Osteocyte (in vitro differentiated cells): ENCODE measurements at places on chromosomes 5 and 9. TPM values are rescaled to one million over a fixed set of nuclear protein-coding genes. Genes with fewer than 3 reads are reported as not detected.

GRCh38 chr9:125235804-125236519 lies 5.2 kb downstream of the HSPA5 start:
- H3K27me3 ChIP-seq = no peaks in the 10 kb centered on the region
- peak overlapping the region; percentile 89 for H3K4me3 ChIP-seq
- DNase-seq = no peak

DNA sequence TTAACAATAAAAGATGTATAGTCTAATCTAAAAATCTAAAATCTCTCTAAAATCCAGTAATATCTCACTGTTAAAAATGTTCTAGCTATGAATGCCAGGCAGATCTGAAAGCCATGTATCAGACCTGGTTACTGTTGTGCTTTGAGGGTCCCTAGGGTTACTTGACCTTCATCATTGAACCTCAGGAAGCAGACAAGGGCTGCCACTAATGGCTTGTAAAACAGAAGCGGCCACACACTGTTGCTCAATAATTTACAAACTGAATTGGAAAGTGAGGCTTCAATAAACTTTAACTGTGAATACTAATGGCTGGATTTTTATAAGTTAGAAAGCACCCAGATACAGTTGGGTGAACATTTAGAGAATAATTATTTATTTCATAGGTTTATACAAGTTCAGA lies 198.0 kb upstream of the RPS23 start:
- H3K4me3 ChIP-seq = no peak overlapping the region
- H3K27me3 ChIP-seq = peaks cover 32% of the 10 kb centered on the region
- no peaks in the 10 kb centered on the region for H3K36me3 ChIP-seq

Gene CCNI2
- not detected in 2 replicates for total RNA-seq

Gene ANKRD31
- total RNA-seq = 0.13 and 0.18 TPM in 2 replicates

DNA sequence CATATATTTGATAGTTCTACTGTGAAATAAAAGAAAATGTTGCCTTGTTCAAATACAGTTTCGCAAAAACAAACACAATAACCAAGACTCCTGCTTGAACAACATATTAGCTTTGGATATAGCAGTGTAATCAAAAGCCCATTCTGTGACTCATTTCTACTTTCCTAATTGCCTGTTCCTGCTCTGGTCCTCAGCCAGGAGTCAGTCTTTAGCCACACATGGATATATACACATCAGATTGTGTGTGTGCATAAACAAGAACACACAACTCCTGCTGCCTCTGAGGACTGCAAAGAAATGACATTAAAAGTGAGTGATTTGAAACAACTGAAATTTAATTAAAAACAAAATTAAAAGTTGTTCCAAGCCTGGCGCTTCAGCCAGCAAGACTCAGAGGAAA lies 334.8 kb downstream of the TRIM32 start:
- H3K36me3 ChIP-seq = no peaks in the 10 kb centered on the region
- H3K27ac ChIP-seq = no peak overlapping the region
- no peaks in the 10 kb centered on the region for H3K27me3 ChIP-seq
- H3K4me3 ChIP-seq = no peak overlapping the region
- no peak for DNase-seq
- no peaks in the 10 kb centered on the region for H3K4me1 ChIP-seq

Gene MTRR
- 36.3 and 40.9 TPM in 2 replicates for total RNA-seq

DNA sequence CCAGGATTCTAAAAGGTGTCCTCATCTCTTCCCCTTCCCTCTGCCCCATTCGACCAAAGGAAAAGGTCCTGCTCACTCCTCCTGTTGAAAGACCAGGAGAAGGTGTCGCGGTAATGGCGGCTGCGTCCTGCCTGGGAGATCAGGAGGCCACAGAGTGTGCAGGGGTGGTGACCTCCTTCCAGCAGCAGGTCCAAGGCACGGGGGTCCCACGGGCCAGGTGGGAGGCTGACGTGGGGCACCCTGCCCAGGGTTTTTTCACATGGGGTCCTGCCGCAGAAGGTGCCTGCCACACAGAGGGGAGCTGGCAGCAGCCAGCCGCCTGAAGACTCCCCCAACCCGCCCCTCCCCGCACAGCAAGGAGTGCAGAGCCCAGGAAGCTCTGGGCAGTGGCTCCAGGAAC lies 22.2 kb upstream of the ADAMTS2 start:
- DNase-seq = no peak
- H3K4me3 ChIP-seq = no peak overlapping the region
- no peaks in the 10 kb centered on the region for H3K4me1 ChIP-seq
- no peak overlapping the region for H3K27ac ChIP-seq
